T-helper 17 cell (primary cell): ENCODE measurements at places on chromosomes 1 and 21.

GRCh38 chr1:42877380-42877779, 31.0 kb downstream of the ZNF691 start:
- DNase-seq = no peak

DNA sequence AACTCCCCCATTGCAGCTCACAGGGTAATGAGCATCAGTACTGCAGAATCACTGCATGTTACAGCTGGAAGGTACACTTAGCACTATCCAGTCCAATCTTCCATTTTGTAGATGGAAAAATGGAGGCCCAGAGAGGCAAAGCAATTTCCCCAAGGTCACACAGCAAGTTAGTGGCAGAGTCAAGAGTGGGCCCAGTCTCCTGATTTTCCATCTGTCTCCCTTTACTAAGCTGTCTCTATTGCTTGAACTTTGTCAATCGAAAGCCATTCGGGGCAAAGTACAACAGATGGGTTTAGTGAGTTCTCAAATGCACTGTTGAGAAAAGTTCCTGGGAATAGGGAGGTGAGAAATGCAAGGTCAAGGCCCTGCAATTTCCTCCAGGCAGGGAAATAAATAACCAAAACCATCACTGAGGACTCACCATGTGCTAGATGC, 50.4 kb upstream of the IFFO2 start:
- no peak for DNase-seq

- no peak for DNase-seq
Observed at GRCh38 chr1:59100708-59101374, 196.1 kb upstream of the FGGY start.

DNA sequence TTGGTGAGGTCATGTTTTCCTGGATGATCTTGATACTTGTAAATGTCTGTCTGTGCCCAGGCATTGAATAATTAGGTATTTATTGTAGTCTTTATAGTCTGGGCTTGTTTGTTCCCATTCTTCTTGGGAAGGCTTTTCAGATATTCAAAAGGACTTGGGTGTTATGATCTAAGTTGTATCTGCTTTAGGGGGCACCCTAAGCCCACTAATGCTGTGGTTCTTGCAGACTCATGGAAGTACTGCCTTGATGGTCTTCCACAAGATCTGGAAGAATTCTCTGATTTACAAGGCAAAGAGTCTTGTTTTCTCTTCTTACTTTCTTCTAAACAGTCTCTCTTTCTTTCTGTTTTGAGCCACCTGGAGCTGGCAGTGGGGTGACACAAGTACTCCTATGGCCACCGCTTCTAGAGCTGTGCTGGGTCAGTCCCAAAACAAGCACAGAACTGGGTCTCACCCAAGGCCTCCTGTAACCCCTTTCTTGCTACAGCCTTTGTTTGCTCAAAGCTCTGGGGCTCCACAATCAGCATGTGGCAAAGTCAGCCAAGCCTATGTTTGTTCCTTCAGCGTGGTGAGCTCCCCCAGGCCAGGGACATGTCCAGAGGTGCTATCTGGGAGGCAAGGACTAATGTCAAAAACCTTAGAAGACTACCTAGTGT, 12.6 kb downstream of the VN1R5 start:
- DNase-seq = no peak

DNA sequence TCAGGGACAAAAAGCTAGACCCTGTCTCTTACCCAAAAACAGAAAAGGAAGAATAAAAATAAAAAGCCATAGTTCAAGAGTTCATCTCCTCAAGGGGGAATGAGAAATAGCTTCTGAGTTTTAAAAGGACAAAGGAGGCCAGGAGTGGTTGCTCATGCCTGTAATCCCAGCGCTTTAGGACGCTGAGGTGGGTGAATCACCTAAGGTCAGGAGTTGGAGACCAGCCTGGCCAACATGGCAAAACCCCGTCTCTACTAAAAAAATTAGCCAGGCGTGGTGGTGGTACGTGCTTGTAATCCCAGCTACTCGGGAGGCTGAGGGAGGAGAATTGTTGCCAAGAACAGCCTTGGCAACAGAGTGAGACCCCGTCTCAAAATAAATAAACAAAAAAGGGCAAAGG, 38.6 kb upstream of the CPLANE2 start:
- no peak for DNase-seq

DNA sequence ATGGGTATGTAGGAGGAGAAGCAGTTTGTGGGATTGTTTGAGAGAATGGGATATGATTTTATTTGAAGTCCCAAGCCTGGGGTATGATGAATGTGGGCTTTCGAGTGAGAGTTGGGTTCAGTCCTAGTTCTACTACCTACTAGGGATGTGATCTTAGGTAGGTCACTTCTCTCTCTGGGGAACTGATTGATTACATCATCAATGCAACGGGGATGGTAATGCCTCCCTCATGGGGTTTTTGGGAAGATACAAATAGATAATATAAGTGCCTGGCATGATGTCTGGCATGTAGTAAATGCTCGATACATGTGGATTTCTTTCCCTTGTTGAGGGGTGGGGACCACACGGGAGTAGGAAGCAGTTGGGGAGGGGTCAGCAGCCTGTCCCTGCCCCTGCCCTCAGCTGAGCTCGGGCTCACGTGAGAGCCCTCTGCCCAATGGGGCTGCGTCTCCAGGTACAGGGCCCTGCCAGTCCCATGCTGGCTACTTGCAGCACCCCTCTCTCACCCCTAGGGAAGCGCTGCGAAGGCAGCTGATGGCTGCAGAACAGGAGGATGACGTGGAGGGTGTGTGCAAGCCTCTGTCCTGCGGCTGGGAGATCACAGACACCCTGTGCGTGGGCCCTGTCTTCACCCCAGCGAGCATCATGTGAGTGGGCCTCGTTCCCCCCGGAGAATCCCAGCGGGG, 38.7 kb downstream of the AZIN2 start:
- no peak for DNase-seq

DNA sequence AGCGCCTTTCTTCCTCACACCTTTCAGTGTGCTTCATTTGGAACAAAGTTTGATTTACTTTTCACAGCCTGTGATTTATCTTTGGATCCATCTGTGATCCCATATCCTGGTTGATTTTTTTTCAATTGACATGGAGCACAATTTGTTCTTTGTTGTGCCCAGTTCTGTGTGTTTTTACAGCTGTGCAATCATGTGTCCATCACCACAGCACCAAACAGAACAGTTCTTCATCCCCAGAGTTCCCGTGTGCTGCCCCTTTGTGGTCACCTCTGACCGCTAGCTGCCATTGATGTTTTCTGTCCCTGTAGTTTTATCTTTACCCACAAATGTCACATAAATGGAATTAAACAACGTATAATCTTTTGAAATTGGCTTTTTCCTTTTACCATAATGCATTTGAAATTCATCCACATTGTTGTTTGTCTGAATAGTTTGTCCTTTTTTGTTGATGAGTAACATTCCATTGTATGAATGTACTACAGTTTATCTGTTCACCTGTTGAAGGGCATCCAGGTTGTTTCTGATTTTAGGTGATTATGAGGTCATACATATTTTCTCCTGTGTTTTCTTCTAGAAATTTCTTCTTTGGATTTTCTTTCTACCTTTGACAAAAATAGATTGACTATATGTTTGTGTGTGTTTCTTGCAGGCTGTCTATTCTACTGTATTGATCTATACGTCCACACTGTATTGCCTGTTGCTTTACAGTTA, 17.4 kb downstream of the MIGA1 start:
- DNase-seq = no peak

DNA sequence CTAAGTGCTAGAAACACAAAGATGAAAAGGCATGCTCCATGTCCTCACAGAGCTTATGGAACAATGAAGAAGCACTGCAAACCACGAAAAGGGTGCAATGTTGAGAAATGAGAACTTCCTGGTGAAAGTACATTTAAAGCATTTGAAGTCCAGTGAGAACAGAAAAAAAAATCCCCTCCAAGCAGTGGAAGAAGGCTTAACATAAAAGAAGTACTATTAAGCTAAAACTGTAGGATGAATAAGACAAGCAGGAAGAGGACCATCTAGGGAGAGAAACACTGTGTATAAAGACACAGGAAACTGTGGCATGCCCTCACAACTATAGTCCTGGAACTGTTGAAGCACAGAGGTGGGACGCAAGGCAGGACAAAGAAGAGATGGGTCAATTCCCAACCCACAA, 10.0 kb downstream of the TP53BP2 start:
- no peak for DNase-seq

- no peak for DNase-seq
Observed at GRCh38 chr1:64197076-64197475, 6.3 kb upstream of the UBE2U start.

DNA sequence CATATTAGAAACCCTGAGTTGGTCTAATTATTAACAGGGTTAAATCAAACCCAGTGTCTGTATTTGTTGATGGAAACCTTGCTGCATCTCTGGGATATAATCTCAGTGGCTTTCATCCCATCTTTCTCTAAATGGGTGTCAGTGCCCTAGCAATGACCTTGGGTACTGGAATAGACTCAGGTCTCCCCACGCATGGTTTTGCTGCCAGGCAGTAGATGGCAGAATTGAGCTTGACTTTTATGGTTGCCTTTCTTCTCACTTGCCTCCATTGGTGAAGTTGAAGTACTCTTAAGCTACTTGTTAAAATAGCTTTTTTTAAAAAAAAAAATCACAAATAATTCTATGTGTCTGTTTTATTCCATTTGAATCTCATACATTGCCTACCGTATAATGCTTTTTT, 81.8 kb upstream of the HMCN1 start:
- DNase-seq = no peak

GRCh38 chr1:23123528-23123927, 45.1 kb downstream of the LUZP1 start:
- DNase-seq = no peak

GRCh38 chr1:171787686-171788480, 6.4 kb downstream of the METTL13 start:
- DNase-seq = no peak

GRCh38 chr1:64527165-64527564, 57.2 kb downstream of the CACHD1 start:
- DNase-seq = no peak
